ENCODE measurements at places on chromosomes 3 and 15.

- DNase-seq, result no peak
Measured at GRCh38 chr15:67145710-67146109, 80.3 kb downstream of the SMAD3 start.

GRCh38 chr15:66461917-66462316, 35.6 kb downstream of the SNAPC5 start:
- no peak for DNase-seq

- DNase-seq, result peak; percentile 81
Measured at GRCh38 chr3:45105855-45106671, 40.1 kb downstream of the CDCP1 start.

GRCh38 chr3:45549961-45550360, 44.6 kb upstream of the LIMD1 start:
- DNase-seq, result no peak

DNA sequence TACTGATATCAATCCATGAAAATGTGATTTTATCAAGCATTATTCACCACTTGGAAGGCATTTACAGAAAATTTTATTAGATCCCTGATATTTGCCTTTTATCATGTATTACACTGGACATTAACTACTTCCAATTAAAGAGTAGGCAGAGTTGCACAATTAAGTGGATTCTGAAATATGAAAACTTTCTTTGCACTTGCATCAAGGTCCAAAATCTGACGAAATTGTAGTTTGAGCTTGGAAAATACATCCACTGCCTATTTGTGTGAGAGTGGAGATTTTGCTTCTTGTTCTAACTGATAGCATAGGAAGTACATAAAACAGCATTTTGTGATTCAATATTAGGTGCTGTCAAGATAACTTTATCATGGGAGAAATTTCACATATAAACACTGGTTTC, 49.6 kb upstream of the SLC12A8 start:
- DNase-seq, result no peak

- DNase-seq, result no peak
Measured at GRCh38 chr3:19190602-19191001, 42.3 kb downstream of the KCNH8 start.

DNA sequence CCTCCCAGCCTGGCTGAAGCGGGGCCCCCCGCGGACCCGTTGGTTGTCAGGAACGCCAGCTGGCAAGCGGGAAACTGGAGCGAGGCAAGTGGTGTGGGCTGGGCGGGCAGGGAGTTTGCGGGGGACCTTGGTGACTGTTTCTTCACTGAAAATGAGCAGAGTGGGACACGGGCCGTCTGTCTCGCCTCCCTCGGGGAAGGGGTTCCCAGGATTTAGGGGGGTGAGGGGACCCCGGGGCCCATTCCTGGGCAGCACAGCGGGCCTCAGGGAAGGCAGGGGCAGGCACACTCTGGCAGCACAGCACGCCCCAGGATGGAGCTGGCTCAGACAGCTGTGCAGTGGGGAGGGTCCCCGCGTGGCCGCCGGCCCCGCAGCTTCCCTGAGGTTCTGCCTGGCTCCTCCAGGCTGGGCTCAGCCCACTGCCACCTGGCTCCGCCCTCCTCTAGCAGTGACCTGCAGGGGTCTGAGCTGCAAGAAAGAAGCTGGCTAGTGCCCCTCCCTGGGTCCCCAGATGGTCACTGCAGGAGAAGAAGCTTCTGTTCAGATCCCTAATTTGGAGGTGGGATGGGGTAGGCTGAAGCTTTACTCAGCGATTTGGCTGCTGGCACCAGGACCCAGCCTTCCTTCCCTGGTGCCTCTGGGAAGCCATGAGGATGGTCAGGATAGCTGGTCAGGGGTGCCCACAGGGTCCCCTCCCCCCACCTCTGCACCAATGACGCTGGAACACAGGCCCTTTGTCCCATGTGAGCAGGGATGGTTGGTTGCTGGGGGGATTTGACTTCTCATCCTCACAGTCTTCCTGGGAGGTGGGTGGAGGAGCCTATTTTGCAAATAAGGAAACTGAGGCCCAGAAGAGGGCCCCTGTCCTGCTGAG, 90.4 kb downstream of the TBC1D2B start:
- no peak for DNase-seq

DNA sequence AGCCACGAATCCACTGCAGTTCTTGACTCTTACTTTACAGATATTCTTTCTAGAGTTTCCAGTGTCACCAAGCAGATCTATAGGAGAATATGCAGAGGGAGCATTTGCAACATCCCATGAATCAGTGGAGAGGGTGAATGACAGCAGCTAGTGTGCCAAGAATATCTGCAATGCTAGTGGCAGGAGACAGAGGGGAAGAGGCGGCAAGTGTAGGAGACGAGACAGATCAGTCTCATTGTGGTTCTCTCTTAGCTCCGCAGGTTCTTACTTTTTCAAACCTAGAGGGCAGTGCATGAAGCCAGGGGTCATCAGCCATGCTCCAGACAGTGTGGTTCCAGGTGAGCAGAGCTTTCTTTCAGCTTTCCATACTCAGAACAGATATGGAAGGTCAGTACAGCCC, 744 bp downstream of the ZNF619 start:
- DNase-seq, result peak; percentile 67
